ENCODE measurements at places on chromosomes 2 and 18. TPM values are rescaled to one million over a fixed set of nuclear protein-coding genes. Genes with fewer than 3 reads are reported as not detected.

Gene CFAP221
- total RNA-seq, result 0.74 TPM

Gene PMAIP1
- total RNA-seq, result 3.1 TPM

Gene RANBP2
- 109 TPM for total RNA-seq

Gene TMEM37
- 1.0 TPM for total RNA-seq

DNA sequence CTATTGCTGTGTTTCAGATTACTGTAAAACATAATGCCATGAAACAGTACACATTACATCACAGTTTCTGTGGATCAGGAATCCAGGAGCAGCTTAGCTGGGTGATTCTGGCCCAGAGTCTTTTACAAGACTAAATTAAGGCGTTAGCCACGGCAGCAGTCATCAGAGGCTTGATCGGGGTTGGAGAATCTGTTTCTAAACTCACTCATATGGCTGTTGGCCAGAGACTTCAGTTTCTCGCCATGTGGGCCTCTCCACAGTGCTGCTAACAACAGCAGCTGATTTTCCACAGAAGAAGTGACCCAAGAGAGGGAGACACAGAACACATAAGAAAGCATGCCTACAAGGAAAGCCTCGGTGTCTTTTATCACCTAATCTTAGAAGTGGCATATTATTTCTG is 89.2 kb upstream of the MYO3B start:
- no peak for DNase-seq

DNA sequence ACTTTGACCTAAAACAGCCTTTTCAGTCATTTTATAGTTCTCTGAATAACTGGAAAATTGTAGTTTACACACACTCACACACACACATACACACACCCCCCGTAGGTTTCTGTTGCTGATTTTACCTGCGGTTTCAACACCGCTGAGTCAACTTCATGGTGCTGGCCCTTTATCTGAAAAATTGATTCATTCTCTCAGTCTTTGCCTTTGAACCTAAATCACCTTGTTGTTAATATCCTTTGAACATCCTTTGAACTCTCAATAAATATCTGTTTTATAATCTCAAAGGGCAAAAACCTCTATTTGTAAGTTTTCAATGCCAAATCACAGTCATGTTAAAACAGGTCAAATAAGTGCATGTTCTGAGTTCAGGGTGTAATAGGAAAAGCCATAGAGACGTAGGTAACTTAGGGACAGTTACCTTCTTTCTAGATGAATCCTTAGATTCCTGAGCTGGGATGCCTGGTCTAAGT is 109.0 kb upstream of the BZW1 start:
- DNase-seq, result no peak

DNA sequence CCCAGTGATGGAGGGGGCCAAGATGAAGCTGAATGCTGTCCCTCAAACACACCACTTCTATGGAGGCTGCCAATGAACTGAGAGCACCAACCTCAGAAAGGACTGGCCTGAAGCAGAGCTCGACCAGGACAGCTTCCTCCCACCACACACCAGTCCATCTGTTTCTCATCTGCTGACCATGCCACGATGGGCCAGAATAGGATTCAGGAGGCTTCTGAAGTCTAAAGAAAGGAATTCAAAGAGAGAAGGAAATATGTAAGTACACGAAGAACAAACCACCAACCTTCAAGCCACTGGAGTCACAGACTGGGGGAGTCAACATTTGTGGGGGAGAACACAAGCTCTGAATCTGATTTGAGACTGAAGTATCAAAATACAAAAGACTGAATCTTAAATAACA is 157.6 kb upstream of the CCDC68 start:
- no peak for DNase-seq

DNA sequence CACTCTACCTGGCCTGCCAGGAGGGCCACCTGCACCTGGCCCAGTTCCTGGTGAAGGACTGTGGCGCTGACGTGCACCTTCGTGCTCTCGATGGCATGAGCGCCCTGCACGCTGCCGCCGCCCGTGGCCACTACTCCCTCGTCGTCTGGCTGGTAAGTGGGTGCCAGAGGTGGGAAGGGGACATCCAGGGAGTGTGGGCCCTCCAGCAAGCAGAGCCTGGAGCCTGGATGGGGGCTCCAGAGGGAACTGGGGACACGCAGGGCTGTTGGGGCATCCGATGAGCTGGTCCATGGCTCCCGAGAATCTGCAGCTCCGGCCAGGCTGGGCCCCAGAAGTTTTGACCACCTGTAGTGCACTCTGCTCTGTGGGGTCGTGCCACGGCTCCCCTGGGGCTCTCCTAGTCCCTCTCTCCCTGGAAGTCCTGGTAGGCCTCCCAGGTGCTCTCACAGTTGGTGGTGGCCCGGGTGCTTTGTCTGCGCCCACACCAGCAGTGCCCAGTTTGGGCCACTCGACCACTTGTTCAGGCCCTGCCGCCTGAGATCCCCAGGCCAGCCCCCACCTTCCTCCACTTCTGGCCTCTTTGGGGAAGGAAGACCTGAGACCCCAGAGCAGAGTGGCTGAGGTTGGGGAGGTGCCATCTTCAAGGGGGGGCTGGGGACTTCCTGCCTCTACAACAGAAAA is 4.7 kb downstream of the ESPNL start:
- no peak for DNase-seq

- no peak for DNase-seq
Measured at GRCh38 chr2:67289921-67290371, 107.2 kb upstream of the ETAA1 start.

- DNase-seq, result no peak
Measured at GRCh38 chr2:141125432-141125831, 1005.4 kb downstream of the LRP1B start.

- no peak for DNase-seq
Measured at GRCh38 chr2:86048888-86049287, 56.8 kb downstream of the POLR1A start.

GRCh38 chr18:53937037-53937436 is 287.4 kb downstream of the MBD2 start:
- DNase-seq, result no peak

DNA sequence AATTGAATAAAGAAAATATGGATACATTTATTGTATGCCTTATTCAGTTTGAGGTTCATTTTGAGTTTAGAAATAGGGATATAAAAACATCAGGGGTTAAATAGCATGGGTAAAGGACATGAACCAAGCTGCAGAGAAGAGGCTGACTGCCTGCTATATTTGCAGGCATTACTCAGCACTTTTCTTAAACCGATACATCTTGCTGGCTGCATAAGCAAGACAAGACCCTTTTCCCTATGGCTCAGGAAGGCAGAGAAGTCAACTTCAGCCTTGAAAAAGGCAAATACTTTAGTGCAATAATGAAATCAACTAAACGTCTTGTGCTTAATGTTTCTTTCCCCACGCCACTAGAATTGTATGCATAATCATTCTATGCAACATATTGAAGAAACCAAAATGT is 36.4 kb downstream of the SCN1A start:
- DNase-seq, result no peak

GRCh38 chr2:174491947-174492346 is 5.1 kb upstream of the GPR155 start:
- no peak for DNase-seq

DNA sequence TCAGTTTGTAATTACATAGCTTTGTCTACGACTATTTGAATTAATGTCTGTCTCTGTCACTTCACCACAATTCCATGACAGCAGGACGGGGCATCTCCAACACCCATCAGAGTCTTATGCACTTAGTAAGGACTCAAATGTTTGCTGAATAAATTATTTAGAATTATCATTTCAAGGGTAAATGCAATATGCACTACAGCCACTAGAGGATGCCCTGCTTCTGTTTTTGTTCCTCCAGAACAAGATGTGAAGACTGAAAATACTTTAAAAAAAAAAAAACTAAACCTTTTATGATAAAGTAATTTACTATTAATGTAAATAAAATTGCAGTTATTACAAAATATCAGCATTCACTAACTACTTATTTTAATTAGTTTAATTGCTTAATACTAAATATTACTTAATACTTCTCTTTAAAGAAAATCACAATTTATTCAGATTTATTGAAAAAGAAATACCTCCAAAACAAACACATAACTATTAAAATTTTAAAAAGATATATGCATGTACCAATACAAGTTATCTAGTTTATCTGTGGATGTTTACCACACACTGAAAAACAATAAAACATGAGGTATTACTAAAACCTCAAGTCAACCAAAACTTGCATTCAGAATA is 3.2 kb downstream of the PIGN start:
- DNase-seq, result peak; percentile 60

DNA sequence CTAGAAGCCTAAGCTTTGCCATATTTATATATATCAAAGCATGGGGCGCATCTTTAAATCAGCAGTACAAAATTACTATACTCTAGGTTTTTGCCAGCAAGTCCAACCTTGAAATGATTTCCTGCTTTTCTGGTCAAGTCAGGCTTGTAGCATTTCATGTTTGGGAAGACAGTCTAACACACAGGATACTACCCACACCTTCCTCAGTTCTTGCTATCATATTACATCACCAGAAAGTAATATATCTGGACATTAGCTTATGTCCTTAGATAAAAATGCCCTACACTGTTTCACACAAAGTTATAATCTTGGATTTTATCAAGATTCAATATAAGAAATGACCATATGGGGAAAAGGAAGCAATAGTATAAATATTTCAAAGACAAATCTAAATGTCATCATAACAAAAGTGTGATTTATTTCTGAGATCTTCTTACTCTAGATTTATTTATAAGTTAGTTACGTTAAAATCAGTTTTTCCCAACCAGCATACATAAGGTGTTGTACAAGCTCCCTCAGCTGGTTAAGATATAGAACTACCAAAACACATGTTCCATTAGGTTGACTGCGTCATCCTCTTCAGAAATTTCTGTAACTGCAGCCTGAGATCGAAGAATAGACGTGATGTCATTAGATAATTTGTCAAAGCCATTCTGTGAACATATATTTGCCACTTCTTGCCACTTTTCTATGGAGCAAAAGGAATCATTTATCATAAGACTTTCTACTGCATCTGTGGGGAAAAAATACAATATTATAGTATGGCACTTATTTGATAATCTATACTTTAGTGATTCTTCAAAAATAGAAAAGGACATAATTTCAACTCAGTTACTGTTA is 56.6 kb downstream of the CLHC1 start:
- DNase-seq, result peak; percentile 45

GRCh38 chr2:109290887-109291643 is 162.1 kb downstream of the SH3RF3 start:
- no peak for DNase-seq

- DNase-seq, result no peak
Measured at GRCh38 chr2:8324901-8325300, 357.0 kb upstream of the ID2 start.

- DNase-seq, result peak; percentile 56
Measured at GRCh38 chr2:38835015-38835601, 40.6 kb downstream of the DHX57 start.

DNA sequence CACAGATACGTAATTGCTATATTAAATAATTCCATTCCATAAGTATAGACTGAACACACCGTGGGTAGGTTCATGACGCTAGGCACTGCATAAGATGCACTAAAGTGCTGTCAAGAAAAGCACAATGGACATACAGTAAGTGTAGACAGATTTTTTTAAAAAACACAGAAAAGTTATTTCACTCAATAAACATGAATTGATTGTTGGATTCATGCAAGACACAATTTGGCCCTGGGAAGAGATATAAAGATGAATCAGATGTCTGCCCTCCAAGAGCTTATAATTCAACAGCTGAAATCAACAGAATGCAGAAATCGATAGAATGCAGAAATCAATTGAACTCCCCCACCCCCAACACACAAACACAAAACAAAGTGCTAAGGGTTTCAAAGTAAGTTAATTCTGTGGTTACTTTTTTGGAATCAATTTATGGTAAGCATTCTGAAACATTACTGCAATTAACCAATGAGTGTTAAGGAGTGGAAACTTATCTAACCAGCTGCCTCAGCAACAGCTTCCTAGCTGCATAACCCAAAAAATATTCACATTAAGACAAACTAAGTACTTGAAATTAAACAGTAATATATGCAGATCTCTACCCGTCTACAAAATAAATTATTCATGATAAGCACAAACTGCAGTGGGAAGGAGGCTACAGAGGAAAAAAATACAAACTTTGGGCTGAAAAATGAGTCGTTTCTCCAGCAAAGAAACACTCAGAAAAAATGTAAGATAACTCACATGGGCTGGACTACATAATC is 1.6 kb downstream of the NBAS start:
- no peak for DNase-seq

DNA sequence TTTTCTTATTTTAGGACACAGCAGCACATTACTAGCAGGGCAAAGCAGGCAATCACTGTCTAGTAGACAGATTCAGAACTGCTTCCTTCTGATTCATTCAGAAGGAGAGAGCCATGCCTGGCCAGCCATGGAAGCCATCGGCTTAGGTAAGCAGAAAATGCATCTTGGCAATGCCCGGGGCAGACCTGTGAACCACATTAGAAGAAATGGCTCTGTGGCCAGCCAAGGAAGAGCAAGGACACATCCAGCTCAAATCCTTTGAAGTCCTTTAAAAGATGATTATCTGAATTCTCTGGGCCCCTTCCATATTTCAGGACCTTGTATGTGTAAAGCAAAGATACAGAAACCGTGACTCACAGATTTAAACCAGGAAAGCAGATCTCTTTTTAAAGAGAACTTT is 227.4 kb downstream of the PID1 start:
- DNase-seq, result no peak

- peak; percentile 73 for DNase-seq
Measured at GRCh38 chr18:13471971-13472628, 253.5 kb downstream of the LDLRAD4 start.
